ENCODE measurements at places on chromosomes 11 and 22.

GRCh38 chr11:16795146-16795545 is 56.7 kb downstream of the C11orf58 start:
- DNase-seq = no peak

DNA sequence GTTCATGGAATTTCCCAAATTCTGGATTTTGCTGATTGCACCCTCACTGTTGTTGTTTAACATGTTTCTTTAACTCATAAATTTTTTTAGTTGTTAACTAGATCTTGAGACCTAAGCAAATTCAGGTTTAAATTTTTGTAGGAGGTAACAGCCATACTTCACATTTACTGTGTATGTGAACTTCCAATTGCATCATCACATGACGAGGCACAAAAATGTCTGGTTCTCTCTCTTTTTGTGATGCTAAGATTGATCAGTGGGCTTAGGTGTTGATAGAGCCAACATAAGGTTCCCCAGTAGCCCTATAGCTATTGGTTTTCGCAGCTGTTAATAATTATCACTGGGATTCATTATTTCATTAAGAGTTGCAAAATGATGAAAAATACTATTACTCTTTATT is 277.5 kb downstream of the TMEM135 start:
- no peak for DNase-seq

DNA sequence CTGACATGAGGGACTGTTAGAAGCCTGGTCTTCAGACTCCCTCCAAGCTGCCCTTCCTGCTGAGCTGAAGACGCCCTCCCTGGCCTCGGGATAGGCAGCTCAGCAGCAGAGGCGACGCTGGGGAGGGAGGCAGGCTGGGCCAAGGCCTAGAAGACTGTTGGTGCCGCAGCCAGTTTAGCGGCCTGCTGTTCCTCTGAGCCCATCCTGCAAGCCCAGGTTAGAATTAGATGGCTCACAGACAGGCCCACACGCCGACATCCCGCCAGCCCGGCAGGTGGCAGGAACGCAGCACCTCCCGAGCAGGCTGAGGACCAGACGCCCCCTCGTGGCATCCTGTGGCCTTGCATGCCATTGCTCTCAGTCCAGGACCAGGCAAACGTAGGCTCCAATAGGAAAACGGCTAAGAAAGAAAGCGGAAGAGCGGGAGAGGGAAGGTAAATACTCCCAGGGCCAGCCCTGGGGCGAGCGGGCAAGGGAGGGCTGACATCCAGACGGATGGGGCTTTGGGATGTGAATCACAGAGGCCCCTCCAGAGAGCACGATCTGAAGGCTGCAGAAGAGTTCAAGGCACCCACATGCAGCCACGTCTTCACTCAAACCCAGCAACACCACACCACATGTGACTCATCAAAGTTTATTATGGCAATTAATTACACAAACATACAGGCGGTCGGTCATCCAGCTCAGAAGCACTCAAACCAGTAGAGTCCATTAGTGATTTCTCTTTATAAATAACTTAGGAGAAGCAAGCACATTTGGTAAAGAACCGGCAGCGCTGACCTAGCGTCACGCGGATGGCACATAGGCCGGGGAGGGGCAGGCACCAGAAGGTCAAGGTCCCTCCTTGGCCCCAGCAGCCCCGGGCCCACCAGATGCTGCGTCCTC is 27.6 kb downstream of the CD5 start:
- peak; percentile 96 for DNase-seq

DNA sequence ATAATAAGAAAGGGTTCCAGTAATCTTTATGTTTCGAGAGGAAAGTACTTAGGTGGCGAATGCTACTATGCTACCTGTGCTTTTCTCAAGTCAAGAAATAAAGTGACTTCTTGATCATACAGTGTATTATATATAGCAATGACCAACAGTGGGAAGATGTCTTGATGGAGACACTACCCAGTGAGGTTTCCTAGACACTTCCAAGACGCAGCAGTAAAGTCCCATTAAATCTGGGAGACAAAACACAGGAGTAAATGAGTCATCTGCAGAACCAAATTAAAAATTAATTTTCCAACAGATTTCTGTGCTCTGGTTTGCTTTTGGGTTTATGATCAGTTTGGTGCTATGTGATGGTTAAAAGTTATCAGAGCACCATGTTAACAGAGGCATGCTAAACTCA is 29.1 kb upstream of the RAB38 start:
- no peak for DNase-seq

DNA sequence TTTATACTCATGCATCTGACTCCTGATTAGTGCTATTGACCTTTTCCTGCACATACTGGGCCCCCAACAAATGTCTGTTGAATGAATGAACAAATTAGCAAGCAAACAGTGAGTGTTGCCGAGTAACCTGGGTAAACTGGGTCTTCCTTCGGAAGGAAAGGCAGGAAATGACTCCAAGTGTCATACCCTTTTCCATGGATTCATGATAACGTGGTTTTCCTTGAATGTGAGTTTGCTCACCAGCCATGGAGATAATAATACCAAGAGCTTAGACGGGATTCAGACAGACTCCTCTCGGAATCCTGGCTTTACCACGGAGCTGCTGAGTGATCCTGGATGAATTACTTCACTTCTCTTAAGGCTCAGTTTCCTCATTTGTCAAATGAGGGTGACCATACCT is 16.7 kb downstream of the TECTA start:
- no peak for DNase-seq

GRCh38 chr11:107696140-107696539 is 15.7 kb downstream of the SLN start:
- DNase-seq = peak; percentile 92

- peak; percentile 38 for DNase-seq
Measured at GRCh38 chr11:126925321-126926093, 75.1 kb downstream of the KIRREL3 start.

DNA sequence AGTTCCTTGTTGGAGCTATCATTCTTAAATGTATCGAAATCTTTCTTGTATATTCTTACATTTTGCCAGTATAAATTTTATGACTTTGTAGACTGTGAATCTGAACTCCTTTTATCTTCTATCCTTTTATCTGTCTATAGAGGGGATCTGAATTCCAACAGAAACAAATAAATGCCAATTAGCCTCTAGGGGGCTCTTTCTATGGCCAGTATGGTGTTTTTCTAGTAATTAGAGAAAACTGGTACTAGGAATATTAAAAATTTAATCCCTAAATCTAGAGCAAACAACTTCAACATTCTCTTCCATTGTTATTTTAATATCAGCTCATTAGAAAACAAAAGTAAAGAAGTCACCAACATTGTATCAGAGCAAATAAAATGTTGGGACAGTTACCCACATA is 21.5 kb upstream of the CAT start:
- no peak for DNase-seq

- DNase-seq = peak; percentile 28
Measured at GRCh38 chr11:57476047-57476756, 15.9 kb downstream of the RTN4RL2 start.

- no peak for DNase-seq
Measured at GRCh38 chr11:36360826-36361415, 64.8 kb downstream of the PRR5L start.

DNA sequence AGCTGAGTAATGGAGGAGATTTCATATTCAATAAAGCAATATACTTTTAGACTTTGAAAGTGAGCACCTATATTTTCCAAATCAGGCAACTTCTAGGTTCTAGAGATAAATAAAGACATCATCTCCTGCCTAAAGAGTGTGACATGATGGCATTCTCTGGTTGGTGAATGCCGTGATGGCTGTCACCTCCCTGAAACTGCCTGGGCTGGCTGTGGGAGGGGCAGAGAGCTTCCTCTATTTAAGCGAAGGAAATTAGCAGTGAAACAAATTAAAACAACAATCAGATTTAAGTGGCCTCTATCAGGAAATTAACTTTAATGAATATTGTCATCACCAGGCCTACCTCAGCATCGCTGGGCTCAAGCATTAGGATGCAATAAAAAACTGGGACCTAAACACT is 113.9 kb downstream of the ARL14EP start:
- no peak for DNase-seq

- DNase-seq = no peak
Measured at GRCh38 chr11:88275636-88276035, 61.9 kb downstream of the CTSC start.

DNA sequence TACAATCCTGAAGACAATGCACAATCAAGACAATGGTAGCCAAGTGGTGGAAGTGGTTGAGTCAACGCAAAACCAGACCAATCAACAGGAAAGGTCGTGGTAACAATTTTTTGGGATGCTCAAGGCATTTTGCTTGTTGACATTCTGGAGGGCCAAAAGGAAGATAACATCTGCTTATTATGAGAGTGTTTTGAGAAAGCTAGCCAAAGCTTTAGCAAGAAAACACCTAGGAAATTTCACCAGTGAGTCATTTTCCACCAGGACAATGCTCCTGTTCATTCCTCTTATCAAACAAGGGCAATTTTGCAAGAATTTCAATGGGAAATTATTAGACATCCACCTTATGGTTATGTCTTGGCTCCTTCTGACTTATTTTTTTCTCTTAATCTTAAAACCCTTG is 1932.2 kb upstream of the RAG2 start:
- no peak for DNase-seq

- no peak for DNase-seq
Measured at GRCh38 chr22:49064836-49065235, 762.8 kb downstream of the BRD1 start.

- DNase-seq = no peak
Measured at GRCh38 chr11:67268081-67268961, 2.0 kb downstream of the GRK2 start.

DNA sequence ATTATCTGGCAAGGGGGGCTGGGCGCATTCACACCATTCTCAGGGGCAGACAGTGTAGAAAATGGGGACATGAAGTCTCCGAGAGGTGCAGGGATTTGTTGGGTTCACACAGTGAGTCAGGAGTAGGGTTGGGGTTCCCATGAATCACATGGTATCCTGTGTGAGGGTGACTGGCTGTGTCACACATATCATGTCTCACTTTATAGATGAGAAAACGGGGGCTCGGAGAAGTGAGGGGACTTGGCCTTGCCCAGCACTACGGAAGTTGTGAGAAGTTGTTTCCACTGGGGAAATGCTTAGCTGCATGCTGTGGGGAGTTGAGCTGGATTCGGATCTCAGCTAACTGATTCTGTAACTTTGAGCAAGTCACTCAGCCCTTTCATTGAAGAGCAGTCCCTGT is 4.2 kb downstream of the GAL3ST3 start:
- DNase-seq = no peak

DNA sequence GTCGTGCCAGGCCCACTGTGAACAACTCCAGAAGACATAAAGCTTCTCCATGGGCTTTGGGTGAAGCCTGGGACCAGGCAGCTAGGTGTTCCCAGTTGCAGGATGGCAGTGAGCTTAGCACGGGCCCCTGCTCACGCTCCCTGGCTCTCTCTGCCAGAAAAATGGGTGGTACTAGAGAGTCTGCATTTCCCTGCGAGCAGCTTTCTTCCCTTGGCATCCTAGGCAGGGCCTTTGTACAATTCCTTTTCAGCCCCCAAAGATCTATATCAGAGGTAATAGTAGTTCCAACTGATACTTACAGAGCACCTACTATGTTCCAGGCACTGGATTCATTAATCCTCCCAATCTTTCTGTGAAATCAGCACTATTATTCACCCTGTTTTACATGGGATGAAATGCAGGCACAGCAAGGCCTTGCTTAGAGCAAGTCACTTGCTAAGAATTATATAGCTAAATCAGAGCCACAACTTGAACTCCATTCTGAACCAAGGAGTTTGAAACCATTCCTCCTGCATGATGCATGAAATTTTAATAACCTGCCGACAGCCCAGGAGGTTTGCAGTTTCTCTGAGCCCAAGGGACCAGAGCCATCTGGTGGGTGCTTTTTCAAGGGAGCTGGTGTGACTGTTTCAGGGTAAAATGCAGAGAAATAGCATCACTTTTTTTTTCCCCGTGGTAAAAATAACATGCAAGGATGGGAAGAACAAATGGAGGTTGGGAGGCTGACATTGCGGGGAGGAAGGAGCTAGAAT is 22.7 kb downstream of the NAV2 start:
- peak; percentile 51 for DNase-seq

DNA sequence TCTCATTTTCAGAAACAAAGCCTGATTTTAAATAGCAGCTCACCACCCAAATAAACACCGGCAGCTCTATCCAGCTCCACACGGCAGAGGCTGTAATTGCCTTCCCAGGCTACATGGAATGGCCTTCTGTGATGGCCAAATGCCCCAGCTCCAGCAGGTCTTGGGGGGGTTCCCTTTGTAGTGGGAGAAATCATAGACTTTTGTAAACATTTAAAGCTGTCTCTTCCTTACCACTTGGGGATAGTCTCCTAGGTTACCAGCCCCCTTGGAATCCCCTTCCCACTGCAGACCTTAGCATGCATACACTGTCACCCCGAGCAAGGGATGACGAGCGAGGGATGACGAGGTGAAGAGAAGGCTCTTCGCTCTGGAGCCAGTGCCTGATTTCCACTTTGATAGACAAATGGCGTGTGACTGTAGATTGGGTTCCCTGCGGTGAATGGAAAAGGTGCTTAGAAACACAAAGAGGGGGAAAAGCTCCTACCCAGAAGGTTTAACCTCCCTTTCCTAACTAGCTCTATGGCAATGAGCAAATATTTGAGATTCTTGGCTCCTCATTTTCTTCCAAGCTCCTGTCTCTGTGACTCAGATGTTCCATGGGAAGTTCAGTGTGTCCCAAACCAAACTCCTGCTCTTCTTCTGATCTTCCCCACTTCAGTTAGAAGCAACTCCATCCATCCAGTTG is 108.0 kb upstream of the CADM1 start:
- peak; percentile 9 for DNase-seq

DNA sequence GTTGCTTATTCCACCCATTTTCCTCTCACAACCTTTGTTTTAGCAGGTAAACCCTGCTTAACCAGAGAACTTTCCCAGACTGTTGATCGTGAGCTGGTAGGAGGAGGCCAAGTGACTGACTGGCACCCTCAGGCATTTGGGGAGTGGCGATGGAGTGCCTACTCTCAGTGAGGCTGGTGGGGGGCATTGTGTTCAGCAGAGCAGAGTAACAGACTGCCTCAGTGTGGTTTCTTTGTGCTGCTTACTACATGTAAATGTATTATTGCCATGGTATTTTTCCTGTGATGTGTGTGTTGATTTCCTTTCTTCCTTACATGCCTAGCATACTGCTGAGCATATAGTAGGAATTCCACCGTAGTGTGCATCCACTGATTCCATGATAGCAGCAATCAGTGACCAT is 2.6 kb downstream of the MARK2 start:
- DNase-seq = peak; percentile 33

- DNase-seq = no peak
Measured at GRCh38 chr22:33579448-33580093, 340.7 kb downstream of the LARGE1 start.

DNA sequence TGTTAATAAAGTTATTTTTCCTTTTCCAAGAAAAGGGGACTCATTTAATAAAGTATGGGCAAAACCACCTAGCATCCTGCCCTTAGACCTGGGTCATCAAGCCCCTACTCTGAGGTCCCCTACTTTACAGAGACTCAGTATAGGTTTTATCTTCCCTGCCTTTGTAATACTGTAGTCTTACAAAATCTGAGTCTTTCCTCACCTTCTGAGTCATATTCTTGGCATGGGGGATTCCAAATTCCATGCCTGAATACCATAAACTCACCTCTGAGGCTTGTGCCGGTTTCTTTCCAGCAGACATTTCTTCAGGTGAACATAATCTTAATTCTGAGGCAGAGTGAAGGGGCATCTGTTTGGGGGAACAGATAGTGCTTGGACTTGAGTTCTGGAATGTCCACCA is 282.5 kb downstream of the KCNA4 start:
- DNase-seq = no peak

- DNase-seq = peak; percentile 39
Measured at GRCh38 chr22:26576026-26576680, 13.8 kb downstream of the TPST2 start.
